ENCODE measurements at places on chromosomes 11 and 22.

DNA sequence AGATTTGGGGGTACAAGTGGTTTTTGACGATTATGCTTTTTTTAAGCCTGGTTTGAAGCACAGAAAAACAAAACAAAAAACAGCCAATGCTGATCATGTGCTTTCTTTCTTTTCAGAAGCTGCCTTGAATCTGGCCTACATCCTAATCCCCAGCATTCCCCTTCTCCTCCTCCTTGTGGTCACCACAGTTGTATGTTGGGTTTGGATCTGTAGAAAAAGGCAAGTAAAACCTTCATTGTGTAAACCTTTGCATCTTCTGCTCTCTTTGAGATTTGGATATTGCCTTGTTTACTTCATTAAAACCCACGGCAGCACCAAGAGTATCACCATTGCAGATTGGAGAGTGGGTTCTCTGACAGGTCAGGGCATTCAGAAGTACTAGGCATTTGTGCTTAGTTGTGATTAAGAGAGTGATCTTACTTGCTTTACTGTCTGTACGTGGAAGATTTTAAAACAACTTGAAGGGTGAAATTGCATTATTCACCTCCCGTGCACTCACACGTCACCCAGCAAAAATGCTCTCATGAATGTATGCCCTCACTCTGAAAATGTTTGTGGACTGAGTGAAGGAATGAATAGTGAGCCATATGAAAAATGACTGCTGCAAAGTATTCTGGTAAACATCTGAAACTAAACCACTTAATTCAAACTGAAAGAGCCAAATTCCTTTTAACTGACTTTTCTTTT, 17.0 kb downstream of the LAYN start:
- no peak for DNase-seq

DNA sequence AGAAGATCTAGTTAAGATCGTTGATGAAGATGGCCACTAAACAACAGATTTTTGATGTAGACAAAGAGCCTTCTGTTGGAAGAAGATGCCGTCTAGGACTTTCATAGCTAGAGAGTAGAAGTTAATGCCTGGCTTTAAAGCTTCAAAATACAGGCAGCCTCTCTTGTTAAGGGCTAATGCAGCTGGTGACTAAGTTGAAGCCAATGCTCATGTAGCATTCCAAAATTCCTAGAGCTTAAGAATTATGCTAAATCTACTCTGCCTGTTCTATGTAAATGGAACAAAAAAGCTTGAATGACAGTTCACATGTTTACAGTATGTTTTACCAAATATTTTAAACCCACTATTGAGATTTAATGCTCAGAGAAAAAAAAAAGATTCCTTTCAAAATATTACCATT, 492.6 kb downstream of the CNTN5 start:
- DNase-seq, result no peak

DNA sequence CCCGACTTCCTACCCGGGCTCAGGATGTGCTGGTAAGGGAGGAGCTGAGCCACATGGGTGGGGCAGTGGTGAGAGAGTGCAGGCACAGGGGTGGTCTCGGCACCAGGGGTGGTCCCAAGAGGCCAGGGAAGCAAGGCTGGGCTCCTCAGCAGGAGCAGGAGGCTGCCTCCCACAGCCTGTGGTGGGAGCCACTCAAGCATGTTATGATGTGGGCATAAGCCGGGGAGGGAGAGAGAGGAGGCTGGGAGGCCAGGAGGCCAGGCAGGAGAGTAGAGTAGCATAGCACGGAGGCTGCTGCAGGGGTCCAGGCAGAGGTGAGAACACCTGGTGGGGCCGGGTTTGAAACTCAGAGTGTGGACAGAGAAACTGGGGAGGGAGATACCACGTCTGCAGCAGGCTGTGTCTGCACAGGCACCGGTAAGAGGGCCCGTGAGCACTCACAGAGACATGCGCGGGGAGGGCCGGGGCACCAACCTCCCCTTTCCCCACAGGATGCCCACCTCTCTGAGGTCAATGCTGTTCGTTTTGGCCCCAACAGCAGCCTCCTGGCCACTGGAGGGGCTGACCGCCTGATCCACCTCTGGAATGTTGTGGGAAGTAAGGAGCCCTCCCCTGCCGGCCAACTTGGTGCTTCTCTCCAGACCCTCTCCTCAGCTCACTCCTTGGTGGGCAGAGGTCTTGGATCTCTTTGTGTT, 10.7 kb downstream of the ATG16L2 start:
- DNase-seq, result no peak

- no peak for DNase-seq
Measured at GRCh38 chr11:57309106-57310059, 15.4 kb downstream of the TNKS1BP1 start.

GRCh38 chr11:9351321-9351881, 33.1 kb upstream of the IPO7 start:
- no peak for DNase-seq

DNA sequence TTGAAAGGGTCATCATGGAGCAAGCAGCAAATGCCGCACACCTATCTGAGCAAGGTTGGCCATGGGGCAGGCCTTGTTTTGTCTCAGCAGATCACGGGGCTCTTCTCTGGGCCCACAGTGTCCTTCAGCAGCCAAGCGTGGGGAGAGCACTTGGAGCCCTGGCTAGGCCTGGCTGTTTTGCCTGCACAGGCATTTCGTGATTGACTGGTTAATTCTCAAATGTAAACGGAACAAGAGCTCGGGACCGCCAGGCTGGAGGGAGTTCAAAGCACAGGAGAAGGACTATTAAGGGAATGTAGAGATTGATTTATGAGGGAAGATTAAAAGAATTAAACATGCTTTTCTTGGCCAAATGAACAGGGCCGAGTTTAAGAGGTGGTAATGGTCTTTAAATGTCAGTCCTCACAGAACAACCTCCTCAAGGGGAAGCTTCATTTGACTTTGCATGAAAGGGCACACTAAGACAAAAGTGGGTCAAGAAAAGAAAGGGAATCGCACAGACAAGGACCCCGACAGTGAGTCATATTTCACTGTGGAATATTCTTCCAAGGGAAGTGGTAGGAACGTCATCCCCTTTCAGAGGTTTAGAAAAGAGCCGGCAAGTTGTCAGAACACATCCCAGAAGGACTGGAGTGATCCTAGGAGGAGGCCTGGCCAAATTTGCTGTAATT, 20.7 kb downstream of the SPON1 start:
- DNase-seq, result no peak

DNA sequence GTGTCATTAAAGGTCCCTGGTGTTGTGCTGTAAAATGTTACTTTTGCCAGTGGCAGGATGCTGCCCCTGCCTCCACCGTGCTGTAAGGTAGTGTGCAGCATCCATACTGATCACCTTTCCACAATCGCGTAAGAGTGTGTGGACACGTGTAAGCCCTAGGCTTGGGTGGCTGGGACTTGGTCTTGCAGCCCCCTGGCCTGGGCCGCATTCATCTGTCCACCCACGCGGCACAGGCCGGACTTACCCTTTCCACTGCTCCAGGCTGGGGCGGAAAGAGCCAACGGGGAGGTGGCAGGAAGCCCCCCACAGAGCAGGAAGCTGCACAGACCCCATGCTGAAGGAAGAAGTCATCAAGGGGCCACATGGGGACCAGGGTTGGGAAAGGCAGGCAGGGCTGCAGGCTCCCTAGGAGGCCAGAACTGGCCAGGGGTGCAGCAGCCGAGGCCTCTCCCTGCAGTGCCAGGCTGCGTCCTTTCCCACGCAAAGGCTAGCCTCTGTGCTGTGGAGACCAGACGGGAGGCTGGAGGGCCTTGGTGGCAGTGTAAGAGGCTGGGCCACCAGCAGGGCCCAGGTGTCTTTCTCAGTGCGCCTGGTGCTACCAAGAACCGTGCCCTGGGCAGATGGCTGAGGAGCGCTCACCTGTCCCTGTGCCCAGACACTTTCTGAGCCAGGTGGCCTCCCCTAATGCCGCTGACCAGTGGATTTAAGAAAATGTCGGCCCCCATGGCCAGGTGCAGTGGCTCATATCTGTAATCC, 11.7 kb upstream of the TMEM191C start:
- no peak for DNase-seq
